AG10803 (cell line): ENCODE measurements at places on chromosomes 16 and 17.

GRCh38 chr17:74514632-74515334, 16.5 kb downstream of the CD300LB start:
- DNase-seq: no peak

DNA sequence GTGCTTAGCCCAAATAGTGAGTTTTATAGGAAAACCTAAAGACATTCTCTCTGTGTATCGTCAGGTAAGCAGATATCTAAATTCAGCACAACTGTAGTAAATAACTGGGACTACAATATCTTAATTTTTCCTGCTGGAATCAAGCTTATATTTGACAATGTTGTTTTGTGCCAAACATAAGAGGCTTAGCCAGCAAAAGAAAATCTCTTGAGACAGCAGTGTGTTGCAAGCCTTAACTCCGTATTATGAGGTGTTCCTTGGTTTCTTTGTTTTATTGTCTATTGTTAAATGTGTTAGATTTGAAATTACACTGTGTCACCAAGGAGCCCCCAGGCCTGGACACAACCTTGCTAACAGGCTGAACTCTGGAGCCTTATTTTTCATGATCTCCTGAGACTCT, 1570.6 kb upstream of the GOT2 start:
- DNase-seq: no peak

GRCh38 chr17:17609121-17609520, 17.6 kb upstream of the PEMT start:
- no peak for DNase-seq

DNA sequence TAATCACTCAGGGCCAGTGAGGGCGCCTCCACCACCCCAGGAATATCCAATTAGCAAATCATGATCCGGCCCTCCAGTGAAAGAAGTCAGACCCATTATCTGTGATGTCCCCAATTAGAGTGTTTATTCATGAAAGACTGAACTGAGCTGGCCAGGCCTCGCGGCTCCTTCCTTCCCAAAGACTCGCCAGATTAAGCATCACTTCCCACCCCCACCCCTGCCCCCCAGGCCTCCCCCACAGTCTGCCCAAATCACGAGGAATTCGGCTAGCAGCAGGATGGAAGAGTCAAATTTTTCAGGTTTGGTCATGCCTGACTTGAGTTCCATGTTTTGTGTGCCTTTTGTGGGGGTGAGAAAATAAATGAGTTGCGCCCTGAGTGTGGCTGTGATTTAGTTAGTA, 298.4 kb upstream of the SALL1 start:
- no peak for DNase-seq

DNA sequence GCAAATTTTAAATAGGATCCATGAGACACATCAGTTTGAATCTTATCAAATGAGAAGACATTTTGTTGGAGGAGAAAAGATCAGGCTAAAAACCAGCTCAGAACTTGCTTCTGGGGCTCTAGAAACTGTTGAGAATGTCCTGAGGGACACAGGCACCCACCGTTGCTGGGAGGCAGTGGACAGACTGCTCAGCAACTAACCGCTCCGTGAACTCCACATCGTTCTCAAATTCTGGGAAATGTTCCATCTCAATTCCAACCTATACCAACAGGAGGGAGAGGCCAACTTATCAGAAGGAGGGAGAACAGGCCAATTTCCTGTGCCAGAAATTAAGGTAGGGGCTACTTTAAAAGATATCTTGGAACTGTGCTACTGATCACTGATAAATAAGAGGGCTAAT, 8.3 kb downstream of the TAT start:
- DNase-seq: no peak

DNA sequence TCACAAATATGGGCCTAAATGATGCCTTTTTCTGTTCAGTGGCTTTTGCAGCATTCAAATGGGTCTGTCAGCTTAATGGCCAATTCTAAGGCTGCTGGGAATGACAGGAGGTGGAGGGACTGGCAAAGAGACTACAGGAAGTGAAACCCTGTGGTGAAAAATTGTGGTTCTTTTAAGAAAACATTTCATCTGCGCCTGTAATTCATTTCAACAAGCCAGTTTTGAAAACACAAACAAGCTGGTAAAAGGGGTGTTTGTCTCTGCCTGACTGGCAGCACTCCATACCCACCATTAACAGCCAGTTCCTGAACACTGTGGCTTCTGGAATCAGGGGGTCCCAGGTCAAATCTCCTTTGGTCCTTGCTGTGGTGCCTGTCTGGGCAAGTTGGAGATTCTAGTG, 3.6 kb upstream of the KDM8 start:
- peak; percentile 78 for DNase-seq

GRCh38 chr17:8121681-8122421, 2.1 kb downstream of the HES7 start:
- peak; percentile 56 for DNase-seq

- DNase-seq: peak; percentile 44
These were observed 83.8 kb upstream of the CCL2 start for GRCh38 chr17:34171245-34171818.
